Coronary artery (tissue), 2 donors: ENCODE measurements at places on chromosomes 2 and 18.

GRCh38 chr2:16069933-16070647 lies 129.7 kb downstream of the MYCN start:
- DNase-seq = no peak

DNA sequence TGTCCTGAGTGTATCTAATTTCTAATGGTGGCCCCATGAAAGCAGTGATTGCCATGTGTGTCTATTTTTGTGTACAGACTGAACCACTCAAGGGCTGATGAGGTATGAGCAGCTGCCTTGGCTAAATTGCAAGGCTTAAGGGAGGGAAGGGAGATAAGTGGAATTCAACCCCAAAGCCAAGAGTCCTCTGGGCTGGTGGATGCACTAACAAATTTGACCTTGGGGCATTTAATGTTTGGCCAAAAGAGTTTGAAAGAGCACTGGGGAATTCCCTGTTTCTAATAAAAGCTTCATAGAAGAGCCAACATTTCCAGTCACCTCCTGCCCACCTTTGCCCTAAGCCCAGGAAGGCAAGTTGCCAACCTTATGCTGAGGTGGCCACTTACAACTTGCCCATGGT lies 172.1 kb downstream of the SETBP1 start:
- DNase-seq = no peak

DNA sequence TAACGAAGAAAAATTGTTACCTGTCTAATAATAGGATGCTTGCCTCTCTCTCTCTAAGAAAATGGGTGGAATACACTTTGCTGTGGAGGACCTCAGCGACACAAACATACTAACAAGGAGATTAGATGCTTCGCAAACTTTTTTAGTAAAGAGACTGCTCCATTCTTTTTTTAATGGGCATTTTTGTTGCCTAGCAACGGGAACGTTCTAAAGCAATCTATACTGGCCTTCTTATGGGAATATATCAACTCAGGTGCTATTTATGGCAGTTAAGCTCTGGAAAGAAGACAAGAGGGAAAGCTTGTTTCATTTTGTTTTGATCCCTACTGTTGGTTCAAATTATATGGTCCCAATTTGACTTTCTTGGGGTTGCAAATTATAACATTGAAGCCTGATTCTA lies 86.8 kb upstream of the CBLN2 start:
- no peak for DNase-seq

GRCh38 chr2:443741-444140 lies 155.8 kb upstream of the ALKAL2 start:
- no peak for DNase-seq

GRCh38 chr18:63141778-63142176 lies 177.8 kb downstream of the BCL2 start:
- no peak for DNase-seq

- no peak for DNase-seq
Measured at GRCh38 chr2:86036669-86037138, 69.0 kb downstream of the POLR1A start.

DNA sequence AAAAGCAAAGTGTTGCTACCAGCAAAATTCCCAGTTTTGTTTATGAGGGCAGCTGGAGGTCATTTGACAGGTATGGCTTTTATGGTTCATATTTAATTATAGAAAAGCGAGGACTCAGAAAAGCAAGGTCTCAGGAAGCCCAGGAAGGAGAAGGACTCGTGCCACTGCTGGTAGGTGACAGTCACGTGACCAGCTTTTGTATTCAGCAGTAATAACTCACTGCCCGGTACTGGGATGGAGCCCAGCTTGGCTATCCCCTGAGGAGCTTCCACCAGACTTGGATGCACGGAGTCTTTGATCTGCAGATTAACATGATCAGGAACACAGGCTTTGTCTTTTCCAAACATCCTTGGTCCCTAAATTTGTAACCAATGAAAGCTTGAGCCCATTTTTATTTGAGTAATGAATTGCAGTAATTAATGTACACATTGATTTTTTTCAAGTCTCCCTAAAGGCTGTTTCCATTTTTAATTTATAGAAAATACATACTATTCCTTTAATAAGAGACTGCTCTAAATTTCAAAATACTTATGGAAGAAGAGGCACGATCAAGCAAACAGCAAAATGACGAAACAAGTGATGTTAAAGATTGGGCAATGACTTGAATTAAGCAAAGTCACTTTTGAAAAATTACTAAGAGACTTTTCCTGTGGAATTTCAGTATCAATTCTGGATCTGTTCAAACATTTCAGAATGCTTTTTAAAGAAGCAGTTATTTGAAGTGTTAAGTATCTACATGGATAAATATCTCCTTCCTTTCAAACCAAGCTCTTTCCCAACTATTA lies 251.7 kb upstream of the HNRNPA3 start:
- DNase-seq = no peak

DNA sequence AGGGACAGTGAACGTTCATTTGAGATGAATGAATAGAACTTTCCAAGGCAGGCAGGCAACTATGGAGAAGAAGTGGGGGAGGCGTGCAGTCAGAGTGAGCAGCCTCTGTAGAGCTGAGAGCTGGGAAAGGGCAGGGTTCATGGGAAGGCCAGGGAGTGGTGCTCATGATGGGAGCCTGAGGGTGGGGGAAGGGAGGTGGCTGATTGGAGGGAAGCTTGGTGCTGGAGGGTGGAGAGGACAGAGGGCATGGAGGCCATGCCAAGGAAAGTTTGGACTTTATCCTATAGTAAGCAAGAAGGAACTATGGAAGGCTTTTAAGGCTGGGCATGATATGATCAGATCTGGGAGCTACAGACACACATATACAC lies 47.6 kb upstream of the LGALSL start:
- no peak for DNase-seq

GRCh38 chr2:138321458-138321857 lies 180.1 kb upstream of the SPOPL start:
- DNase-seq = no peak

DNA sequence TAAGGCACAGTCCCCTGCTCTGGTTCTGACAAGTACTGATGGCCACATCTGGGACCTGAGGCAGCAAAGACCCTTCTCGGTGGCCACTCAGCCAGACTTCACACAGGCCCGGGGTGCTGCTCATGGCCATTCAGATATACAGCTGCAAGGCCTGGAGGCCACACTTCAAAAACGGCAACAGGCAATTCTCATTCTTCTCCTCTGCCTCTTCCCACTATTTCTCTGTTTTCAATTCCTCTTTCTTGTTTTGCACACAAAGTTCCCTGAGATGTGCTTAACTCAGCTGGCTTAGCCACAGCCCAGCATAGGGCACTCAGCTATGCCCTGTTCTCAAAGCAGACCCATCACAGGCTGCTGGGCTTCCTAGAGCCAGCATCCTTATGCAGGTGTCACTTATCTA lies 29.9 kb downstream of the PTPN18 start:
- no peak for DNase-seq

DNA sequence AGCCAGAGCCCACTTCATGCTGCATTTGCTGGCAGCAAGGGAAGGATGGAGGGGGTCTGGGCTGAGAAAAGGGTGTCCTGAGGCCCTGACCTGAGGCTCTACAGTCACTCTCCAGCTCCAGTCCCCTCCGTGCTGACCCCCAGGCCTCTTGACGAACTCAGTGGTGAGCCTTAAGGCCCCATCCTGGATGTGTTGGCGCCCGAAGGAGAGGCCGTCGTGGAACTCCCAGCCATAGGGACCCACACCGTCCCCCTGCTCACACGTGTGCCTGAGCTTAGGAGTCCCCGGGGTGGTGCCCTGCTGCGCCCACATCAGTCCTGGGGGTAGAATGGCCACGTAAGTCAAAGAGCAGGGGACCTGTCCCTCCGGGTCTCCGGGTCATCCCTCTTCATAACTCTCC lies 776 bp downstream of the MOGS start:
- no peak for DNase-seq

DNA sequence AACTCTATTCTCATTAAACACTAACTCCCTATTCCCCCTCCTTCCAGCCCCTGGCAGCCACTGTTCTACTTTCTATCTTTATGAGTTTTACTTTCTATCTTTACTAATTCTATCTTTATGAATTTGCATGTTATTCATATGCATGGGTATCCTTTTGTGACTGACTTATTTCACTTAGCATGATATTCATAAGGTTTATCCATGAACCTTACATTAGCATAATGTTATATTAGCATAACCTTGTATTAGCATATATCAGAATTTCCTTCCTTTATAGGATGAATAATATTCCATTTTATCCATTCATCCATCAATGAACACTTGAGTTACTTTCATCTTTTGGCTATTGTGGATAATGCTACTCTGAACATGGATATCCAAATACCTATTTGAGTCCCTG lies 41.8 kb downstream of the MSTN start:
- no peak for DNase-seq

DNA sequence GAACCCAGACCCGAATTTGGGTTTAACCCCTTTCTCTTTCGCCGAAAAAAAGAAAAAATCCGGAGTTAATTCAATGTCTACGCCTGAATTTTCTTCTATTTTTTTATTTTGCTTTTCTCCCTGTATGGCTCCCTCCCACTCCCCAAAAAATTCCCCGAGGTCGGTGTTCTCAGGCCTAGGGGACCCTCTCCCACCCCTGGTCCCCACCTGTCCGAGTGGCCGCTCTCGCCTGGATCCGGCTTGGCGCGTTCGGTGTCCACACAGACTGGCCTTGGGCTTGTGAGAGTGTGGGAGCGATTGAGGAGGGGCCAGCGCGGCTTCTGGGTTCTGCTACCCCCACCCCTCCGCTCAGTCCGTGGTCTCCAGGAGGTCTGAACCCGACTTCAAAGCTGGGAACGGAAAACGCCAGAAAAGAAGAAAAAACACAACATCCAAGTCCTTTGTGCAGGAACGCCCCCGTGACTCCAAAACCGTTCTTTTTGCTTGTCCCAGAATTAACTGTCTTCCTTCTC lies 5.7 kb upstream of the EN1 start:
- no peak for DNase-seq

DNA sequence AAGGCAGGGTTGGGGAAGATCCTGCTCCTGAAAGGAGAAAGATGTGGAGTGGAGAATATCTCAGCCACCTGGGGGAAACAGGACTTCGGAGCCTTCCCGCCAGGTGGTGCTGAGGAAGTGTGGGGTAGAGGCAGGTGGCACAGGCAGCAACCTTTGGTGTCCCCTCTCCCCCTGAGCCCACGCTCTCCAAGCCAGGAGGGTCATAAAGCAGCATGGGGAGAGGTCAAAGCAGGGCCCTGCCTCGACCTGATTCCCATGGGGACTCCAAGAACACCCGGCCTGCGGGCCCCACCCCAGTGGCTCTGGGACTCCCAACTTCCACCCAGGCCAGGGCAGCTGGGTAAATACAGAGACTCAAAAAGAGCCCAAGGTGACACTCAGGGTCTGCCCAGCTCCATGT lies 54.3 kb upstream of the SLC66A3 start:
- no peak for DNase-seq

- no peak for DNase-seq
Measured at GRCh38 chr2:70718241-70718640, 49.8 kb downstream of the ADD2 start.

DNA sequence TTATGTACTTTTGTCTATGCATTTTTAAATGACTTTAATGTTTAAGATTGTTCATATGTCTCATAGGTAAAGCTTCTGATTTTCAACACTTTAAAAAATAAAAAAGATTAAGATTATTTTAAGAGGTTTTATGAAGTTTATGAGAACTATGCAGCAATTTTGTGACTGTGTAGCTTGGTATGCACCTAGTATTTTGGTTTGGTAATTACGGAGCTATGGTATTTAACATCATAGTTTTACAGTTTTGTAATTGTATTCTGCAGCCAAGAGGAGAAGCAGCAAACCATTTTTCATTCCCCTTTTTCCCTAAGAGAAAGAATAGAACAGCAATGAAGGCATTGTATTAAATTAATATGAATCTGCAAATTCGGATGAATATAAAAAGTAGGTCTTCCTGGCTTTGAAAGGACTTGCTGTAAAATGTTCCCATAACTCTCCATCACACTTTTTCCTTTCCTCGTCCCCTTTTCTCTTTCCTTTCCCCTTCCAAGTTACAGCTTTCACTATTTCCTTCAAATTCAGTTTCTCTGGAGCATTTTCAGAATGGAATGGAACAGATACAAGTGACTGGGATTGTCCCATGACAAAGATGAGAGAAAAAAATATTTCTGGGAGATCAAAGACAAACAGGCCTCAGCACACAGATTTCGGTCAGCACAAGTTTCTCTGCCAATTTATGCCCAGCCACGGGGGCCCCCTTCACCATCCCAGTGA lies 26.1 kb upstream of the PIEZO2 start:
- DNase-seq = no peak

DNA sequence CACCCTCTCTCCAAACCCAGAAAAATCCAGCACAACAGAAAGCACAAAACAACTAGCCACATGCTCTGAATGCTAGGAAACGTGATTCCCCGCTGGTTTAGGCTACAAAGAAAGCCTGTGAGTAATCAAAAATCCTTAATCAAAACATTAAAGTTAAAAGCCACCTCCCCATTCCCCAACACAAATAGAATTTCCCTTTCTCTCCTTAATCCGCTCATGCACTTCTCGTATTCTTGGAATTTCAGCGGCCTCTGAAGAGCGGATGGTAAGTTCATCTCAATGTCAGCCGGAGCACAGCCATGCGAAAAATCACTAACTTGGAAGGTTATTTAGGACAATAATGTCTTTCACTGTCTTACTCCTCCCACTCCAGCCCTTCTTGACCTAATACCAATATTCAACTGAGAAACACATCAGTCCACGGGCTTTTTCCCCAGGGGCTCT lies 126.7 kb downstream of the OSBPL1A start:
- DNase-seq = no peak

GRCh38 chr2:174792309-174793025 lies 28.2 kb upstream of the CHRNA1 start:
- DNase-seq = no peak
